ENCODE measurements at places on chromosomes 3 and 15. TPM values are rescaled to one million over a fixed set of nuclear protein-coding genes. Genes with fewer than 3 reads are reported as not detected.
A peak's percentile ranks its signal among the peaks of the same experiment; 100 is the strongest.

DNA sequence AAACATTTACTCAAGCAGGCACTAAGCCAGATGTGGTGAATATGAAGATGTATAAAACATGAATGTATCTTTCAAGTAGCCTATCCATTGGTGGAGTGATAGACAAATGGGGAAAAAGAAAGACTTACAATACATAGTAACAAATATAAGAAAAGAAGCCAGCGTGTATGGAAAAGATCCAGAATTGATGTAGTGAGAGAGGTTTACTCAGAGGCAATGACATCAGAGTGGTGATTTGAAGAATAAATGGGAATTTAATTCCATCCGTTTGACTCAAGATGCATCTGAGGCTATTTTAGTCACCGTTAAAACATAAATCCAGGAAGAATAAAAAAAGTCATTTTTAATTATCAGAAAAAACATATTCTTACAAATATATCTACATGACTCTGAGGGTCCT is 162.6 kb downstream of the IL1RAP start:
- no peak for DNase-seq

DNA sequence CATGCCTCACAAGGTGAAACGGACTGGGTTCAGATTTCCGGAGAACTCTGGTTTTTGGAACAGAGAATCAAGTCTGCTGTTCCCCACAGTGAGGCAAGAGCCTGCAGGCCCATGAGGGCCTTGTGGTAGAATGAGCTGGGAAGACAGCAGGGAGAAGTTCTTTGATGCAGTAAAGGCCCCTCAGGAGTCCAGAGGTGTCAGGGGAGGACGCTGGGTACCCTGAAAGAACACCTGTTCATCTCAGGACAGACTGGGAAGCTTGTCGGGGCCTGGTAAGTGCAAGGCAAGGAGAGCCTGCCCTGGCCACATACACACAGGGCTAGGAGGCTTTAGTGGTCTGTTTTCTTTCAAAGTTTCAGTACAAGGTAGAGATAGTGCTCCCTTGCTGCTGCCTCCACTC is 3.7 kb upstream of the ZBTB47 start:
- no peak for DNase-seq

GRCh38 chr15:34757262-34757661 is 2.5 kb upstream of the GJD2 start:
- DNase-seq = no peak

DNA sequence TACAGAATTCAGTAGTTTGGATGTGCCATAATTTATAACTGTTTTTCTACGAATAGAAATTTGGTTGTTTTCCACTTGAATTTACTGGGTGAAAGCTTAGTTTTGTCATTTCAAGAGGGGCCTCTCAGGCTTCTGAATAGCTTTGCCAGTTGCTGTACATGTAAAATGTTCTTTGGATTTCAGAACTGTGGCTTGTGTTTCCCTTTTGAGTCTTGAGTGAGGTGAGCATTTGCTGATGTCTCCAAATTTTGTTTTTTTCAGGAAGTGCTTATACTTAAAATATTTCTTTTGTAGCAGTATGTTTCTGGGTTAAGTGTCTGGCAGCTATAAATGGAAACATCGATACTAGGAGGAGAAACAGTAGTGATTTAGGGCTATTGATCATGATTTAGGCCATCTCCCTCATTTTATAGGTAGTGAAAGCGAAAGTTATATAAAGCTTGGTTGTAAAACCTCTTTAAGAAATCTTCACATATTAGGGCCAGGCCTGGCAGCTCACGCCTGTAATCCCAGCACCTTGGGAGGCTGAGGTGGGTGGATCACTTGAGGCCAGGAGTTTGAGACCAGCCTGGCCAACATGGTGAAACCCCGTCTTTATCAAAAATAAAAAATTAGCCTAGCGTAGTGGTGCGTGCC is 9.2 kb upstream of the TRAK1 start:
- DNase-seq = no peak

DNA sequence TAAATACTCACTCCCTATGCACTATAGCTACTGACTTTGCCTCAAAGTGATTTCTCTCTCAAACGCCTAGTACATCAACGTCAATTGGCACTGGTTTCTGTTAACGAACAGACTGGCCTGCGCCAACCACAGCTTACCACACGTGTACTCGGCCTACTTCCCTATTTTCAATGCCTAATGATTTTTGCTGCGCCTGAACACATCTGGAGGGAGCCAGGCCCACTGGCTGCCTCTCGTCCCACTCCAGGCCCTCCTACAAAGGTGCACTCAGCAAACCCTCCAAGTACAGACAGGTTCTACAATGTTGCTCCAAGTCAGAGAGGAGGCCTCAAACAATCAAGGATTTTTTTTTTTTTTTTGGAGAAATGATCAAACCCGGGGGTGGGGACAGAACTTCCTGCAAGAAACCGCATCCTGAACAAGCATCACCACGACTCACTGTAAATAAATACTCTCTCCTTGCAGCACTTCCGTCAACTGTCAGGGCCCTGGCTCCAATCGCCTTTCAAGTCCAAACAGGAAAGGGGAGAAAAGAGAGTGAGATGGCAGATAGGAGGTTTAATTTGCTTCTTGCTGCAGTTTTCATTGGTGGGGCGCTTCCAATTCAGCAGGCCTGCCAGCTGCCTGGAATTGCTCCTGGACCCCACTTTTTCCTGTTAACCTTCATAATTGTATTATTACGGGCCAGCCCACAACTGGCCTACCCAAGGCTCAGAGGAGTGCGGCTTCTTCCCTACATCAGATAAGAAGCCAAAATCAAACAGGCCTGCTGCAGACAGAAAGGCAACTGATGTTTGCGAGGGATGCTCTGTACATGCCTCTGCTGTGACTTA is 139.3 kb downstream of the FOXP1 start:
- DNase-seq = peak; percentile 51

DNA sequence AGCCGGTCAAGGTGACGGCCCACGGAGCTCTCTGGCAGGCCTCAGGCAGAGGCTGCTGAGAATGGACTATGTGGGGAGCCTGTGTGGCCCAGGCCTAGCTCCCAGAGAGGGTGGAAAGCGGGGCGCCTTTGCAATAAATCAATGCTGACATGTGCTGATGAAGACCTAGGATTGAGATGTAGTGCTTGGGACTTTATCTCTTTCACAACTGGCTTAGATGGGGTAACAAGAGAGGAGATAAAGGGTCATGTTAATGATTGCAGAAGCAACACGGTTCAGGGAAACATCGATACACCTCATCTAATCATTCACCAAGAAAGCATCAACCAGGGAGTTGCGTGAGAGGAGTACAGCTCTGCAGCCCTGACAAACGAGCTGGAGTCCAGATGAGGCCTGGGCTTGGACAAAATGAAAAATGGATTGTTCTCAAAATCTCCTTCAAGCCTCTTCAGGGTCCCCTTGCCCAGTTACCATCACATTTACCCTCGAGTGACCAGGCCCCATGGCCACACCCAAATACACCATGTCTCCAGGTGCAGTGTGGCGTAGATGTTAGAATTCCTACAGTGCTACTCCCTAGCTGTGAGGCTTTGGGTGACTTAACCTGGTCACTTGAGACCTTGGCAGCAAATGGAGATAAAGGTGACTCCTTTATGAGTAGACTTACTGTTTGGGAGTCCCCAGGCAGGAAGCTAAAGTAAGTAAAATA is 146.4 kb upstream of the LIPC start:
- DNase-seq = no peak

DHFR2 gene
- 2.3 TPM for total RNA-seq

MAP6D1 gene
- 2.5 TPM for total RNA-seq

SLC24A5 gene
- total RNA-seq = not detected

SCG5 gene
- total RNA-seq = 2.4 TPM

OR5K2 gene
- not detected for total RNA-seq

CPNE9 gene
- total RNA-seq = not detected

Data from renal cortical epithelial cell (primary cell).